Jurkat, Clone E6-1 (cell line): ENCODE measurements at places on chromosomes 16 and 17.

GRCh38 chr17:81912441-81913309 lies 1.5 kb upstream of the PCYT2 start:
- DNase-seq: no peak

GRCh38 chr17:38430316-38430715 lies 2.1 kb downstream of the ARHGAP23 start:
- DNase-seq: no peak

GRCh38 chr16:54444851-54445458 lies 158.4 kb upstream of the IRX3 start:
- DNase-seq: no peak

DNA sequence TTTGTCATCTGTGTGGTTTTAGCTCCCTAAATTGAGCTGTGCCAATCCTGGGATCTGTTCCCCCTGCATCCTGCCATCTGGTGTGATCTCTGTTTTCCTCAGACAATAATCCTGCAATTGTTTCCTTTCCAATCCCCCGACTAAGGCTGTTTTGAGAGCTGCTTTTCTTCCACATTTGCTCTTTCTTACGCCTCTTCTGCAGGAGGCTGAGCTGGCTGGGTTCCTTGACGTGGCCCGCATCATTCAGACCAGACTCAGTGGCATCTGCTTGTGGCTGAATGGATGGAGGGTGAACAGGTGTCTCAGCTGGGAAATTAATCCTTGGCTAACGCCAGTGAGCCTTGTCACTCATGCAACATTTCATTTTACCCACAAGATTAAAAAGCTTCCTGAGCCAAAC lies 9.8 kb upstream of the MED9 start:
- DNase-seq: no peak

- no peak for DNase-seq
Observed at GRCh38 chr17:79627766-79628690, 17.2 kb upstream of the RBFOX3 start.

DNA sequence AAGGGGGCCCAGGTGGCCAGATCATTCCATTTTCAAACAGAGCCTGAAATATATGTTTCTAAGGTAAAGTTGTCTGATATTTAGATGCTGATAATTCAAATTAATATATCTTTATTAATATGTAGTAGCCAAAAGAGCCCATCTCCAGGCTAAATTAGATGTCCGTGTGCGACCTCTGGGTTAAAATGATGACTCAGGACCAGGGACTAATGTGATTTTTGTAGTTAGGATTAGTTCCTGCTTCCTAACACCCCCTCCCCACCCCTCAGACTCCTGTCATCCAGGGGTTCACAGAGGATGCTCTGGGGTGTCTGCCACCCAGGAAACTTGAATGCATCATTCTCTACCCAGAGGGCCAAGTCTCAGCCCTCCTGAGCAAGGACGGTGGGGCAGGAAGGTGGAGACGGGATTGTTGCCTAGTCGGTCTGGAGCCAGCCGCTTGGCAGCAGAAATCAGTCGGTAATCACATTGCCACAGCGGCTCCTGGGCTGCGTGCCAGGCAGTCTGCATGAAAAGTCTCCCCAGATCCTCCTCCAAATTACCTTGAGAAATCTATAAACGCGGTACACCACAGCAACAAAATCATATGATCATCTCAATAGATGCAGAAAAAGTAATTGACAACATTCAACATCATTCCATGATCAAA lies 29.8 kb downstream of the CNGB1 start:
- DNase-seq: no peak

DNA sequence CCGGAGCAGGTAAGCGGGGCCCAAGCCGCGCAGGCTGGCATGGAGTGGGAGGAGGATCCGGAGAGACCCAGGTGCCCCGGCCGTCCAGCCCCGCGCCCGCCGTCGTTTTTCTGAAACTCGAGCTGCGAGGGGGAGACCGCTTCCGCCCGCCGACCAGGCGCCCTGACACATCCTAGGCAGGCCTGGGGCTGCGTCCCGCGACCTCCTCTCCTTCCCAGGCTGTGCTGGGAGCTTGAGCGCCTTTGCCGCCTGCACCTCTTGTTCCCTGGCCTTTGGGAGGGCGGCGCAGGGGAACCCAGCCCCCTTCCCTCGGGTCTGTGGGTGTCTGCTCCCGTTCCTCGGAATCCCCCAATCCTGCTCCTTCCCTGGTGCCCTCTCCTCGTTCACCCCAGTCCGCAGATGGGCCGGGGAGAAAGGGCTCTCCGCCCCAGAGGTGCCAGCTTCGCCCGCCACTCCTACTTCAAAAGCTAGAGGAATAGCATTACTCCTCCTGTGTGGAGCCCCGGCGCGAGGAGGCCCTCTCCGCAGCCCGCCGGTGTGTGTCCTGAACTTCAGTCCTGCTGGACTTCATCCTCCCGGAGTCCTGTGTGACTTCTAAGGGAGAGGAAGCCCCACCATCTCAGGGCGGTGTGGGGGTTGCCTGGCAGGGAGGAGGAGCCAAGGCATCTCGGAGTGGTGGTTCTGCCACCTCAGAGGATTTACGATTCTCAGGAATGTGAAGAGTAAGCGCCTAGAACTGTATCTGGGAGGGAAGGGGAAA lies 1.0 kb downstream of the NHERF1 start:
- DNase-seq: no peak

DNA sequence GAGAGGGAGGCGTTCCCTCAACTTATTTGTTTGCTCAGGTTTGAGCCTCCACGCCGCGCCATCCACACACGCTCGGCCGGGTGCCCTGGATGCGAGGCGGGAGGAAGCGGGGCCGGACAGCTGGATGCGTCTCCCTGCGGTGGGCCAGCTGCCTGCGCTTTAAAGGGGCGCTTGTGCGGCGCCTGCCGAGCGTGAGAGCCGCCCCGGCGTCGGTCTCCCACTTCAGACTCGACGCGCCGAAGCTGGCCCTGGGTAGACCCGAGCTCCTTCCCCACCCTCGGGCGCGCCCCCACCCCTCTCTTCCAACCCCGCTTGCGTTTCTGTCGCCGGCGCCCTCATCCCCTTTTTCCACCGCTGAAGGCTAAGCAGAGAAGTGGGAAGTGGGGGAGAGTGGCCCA lies 527 bp upstream of the CHAD start:
- DNase-seq: no peak

GRCh38 chr16:81738783-81739496 lies 40.2 kb upstream of the PLCG2 start:
- DNase-seq: no peak

DNA sequence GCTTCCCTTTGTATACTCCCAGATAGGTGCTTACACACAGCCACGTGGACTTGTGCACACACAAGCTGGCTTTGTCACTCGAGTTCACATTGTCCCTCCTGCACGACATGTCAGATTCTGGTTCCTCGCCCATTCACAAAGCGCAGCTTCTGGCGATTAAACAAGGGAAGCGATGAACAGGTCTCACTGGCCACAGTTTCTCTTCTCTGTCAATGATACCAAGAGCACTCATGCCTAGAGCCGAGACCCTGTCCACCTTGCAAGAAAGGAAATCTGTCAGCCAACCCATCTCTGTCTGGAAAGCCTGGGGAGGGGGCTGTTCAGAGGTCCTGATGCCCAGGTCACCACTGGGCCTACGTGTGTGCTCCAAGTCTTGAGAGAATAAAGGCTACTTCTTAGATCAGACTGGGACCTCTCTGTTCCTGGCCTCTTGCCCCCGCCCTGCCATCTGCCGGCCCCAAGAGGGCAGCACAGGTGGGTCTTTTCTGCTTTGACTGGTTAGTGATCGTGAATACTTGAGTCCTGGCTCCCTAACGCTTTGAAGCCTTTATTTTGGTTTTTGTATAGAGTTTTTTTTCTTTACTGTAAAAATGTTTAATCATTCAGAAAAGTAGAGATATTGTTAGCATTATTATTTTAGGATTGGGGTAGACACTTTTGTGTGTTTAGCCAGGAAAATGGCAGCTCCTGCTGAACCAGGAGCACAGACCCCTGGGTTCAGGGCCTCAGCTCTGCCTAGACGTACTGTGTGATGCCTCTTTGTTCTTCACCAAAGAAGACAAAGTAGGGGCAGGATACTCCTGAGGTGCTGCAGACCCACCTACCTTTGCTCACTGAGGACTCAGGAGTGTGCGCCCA lies 104.7 kb downstream of the MRM1 start:
- peak; percentile 42 for DNase-seq

DNA sequence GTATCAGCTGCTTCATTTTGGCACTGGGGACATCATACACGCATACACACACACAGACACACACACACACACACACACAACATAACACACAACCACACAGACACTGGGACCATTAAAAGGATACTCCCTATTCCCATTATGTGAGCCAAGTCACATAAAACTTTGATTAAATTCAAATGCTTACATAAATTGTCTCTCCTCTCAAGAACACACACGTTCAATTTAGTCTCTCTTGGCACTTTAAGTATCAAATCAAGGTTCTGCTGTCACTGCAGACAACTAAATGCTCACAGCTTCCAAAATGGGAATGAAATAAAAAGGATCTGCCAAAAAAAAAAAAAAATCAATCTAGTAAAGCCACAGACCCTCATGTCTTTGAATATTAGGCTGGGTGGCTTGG lies 184.9 kb downstream of the RBFOX1 start:
- no peak for DNase-seq

GRCh38 chr17:1755827-1756262 lies 6.0 kb upstream of the SERPINF1 start:
- DNase-seq: no peak

DNA sequence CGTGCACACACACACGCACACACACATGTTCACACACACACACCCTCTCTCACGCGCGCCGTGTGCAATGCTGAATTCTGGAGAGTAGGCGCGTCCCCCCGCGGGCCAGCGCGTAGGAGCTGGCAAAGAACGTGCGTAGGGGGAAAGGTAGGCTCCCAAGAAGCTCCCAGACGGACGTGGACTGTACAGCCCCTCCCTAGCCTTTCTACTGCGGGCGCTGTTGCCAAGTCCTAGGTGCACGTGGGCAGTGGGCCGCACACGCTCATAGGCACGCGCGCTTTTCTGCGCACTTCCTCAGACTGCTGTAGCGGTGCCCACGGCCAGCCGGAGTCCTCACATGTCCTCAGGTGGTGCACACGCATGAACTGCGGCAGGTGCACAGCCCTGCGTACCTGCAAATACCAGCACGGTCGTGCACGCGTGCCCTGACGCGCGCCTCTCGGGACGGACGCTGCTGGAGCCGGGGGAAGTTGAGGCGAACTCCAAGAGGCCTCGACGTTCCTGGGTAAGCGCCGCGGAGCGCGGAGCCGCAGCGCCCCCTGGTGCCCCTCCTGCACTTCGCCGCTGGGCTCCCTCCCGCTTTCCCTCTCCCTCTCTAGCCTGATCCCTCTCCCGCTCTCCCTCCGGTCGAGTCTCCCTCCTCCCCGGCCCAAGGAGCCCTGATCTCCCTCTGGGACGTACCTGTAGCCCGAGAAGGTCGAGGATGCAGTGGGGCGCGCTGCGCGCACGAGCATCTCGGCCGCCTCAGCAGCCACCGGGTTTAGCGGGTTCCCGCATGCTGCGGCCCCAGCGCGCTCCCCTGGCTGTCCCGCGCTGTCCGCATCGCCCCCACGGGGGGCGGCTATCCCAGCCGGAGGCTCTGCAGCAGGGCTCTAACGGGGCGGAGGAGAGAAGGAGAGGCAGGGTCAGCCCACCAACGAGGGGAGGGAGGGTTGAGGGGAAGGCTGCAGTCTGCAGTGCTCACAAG lies 749 bp downstream of the GRIN2A start:
- peak; percentile 8 for DNase-seq

DNA sequence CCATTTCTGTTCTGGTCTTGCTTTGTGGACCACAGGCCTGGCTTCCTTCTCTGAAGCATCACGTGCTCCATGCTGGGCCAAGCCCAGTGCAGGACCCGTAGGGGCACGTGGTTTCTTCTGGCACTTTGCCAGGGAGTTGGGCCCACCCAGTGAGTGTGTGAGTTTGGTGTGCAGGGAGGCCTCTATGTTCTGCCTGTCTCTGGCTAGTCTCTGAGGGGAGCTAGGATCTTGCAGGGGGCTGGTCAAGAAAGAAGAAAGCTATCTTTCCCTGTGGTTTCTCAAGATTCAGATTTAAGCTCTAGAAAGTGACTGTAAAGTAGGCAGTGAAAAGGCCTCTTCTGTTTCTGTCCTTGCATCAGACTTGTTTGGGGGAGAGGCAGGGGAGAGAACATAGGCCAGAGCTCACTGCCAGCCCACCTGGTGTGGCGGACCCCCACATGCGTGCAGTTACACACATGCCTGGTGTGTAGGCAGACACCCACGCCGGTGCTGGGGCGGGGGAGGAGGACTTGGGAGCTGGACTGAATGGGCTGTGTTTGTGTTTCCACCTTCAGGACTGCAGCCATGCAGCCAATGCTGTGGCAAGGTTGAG lies 11.8 kb downstream of the LASP1 start:
- no peak for DNase-seq

GRCh38 chr16:30375864-30376263 lies 1.3 kb downstream of the MYL11 start:
- DNase-seq: no peak

DNA sequence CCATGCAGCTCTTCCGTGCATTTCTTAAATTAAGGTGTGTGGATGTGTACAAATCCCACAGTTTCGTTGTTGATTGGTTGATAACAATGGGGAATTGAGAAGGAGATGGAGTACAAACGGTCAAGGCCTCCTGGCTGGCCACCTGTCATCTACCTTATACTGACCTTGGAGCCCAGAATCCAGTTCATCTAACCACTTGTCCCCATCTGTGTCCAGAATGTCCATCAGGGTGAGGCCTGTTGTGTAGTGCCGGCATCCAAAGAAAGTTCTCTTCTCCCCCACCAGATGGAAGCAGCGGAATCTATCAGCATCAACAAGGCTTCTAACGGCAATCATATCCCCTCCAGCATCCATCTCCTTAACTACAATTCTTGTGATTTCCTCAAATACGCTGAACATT lies 1.5 kb downstream of the GSDMB start:
- DNase-seq: no peak

DNA sequence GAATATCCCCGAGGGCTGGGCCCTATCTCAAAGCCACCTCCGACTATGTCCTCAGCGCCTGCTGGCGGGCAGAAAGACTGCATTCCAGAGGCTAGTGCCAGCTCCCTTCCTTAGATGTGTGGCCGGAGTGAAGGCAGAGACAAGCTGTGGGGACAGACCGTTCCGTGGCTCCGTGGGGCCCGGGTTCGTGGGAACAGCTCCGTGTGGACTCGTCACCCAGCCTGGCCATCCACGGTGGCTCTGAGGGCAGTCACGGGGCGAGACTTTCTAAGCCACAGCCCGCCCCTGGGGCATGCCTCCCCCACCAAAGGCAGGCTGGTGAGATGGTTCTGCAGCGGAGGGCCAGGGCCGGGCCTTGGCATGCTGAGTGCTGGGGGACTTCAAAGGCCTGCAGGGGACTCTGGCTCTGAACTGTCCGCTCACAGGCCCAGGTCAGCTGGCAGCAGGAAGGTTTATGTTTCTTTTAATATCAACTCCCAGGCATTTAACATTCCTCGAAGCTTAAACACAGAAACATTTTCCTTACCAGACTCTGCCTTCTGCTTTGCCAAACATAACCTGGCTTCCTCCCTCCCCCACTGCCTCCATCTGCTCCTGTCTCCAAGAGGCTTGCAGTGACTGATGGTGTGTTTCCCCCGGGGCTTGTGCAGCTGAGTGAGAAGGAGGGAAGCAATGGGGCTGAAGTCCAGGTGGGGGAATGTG lies 50.4 kb downstream of the TIMM22 start:
- DNase-seq: no peak

- peak; percentile 89 for DNase-seq
Observed at GRCh38 chr17:76103274-76104139, at the start of gene EXOC7. TSS of gene EXOC7 (minus strand) at chr17:76103787. CDS start at chr17:76103692, 95 bp downstream.
